ENCODE measurements at places on chromosomes 5 and 9.
A peak's percentile ranks its signal among the peaks of the same experiment; 100 is the strongest.

DNA sequence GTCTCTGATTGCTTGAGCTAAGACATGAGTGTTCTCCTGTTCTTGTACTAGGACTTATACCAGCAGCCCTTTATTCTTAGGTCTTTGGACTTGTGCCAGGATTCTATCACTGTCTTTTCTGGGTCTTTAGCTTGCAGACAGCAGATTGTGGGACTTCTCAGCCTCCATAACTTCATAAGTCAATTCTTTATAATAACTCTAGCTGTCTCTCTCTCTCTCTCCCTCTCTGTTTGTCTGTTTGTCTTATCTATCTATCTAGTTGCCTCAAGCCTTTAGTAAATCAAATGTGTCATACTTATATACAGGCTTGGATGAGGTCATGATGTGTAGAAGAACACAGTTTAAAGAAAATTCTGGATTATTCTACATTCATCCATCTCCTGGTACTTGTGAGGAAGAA, 11.5 kb upstream of the ANKRD55 start:
- no peak for DNase-seq

- DNase-seq = no peak
Measured at GRCh38 chr5:109273594-109273993, 136.2 kb downstream of the PJA2 start.

DNA sequence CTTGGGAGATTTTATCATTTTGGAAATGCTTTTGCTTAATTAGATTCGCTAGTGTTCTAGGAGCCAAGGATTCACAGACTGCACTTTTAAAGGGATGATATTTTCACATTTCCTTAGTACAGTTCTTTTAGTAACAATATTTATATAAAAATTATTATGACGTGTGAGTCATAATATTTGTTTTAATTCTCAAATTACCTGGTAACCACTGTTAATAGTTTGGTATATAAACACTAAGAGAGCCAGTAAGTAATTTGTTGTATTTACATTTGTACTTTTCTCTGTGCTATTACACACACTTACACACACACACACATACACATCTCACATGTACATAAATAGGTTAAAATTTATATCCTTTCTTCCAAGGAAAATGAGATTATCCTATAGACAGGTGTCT, 58.8 kb upstream of the RAD23B start:
- no peak for DNase-seq

DNA sequence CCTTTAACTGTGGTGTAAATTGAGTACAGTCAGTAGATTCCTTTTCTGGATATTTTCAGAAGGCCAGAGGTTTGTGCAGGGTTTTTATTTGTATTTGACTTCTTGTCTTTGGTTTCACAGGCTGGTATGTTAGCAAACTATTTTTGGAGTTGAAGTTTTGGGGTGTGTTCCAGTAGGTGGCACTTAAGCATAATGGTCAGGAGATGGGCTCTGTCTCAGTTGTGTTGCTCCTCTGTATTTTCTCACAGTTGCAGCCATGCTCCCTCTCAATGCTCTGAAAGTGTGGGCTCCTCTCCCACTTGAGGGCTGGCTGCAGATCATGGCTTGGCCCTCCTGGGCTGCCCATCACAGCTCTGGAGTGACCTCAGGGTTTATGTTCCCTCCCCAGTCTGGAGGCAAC, 267.0 kb upstream of the PCSK5 start:
- no peak for DNase-seq

DNA sequence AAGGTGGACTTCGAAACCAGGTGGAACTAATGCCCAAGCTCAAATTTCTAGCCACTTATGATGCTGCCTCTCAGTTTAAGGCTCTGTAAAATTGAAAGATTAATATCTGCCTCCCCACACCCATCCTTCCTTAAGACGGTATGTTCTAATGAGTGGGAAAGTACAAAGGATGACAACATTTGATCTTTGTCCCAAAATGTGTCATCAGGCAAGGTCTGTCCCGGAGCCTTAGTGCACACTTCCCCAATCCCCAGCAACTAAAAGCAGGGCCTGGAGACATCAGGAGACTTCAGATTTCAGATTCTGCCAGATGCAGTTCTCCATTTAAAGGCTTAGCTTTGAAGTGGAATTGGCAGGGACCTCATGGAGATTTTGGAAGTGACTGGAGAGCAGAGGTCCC, 316.5 kb downstream of the ASTN2 start:
- no peak for DNase-seq

- no peak for DNase-seq
Measured at GRCh38 chr5:135950611-135951010, 4.2 kb downstream of the LECT2 start.

- DNase-seq = no peak
Measured at GRCh38 chr5:168917947-168918600, 338.9 kb upstream of the PANK3 start.

- no peak for DNase-seq
Measured at GRCh38 chr9:134284273-134284672, 42.0 kb upstream of the RXRA start.

DNA sequence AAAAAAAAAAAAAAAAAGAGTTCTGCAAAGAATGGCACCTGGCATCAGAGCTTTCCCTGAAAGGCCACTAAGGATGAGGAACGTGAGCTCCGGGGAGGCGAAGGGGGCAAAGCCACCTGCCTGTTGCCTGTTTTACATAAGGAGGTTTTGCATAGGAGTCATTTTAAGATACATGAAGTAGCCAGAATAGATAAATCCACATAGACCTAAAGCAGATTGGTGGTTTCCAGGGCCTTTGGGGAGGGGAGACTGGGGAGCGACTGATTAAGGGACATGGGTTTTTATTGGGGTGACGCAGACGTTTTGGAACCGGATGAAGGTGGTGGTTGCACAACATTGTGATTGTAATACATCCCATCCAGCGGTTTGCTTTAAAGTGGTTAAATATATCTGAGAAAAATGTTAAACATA, 7.1 kb downstream of the NEK6 start:
- DNase-seq = no peak

- no peak for DNase-seq
Measured at GRCh38 chr5:132979367-132979940, 16.0 kb upstream of the AFF4 start.

- DNase-seq = no peak
Measured at GRCh38 chr5:74231697-74232096, 408.8 kb downstream of the ENC1 start.

DNA sequence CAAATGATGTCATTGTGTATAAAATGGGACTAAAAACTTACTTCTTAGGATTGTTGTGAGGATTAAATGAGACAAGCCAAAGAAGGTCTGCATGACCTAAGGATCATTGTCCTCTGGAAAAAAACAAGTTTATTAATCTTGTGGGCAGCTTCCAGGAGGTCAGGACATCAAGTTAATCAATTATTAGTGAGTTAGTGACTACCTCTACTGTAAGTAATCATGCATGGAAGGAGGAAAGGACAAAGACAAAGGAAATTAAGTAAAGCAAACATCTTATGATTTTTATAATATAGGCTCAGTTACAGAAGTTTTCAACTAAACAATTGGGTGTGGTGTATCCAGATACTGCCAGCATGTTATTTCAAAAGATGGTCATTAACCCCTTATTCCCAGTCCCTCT, 129.3 kb upstream of the TUT7 start:
- no peak for DNase-seq

DNA sequence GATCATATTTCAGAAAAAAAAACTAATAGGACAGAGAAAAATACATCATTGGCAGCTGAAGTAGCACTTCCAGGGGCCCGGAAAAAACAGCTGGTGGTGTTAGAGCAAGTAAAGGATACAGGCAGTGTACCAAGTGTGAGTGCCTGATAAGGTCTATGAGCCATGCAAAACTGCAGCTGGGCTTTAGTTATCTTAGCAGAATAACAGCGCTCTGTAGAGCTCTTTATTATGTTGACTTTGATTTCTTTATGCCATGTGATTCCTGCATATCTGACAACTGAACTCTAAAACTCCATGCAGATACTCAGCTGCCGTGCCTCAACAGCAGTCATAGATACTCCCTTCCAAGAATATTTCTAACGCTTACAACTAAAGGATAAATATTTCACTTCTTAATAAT, 119.5 kb downstream of the CAAP1 start:
- no peak for DNase-seq

- no peak for DNase-seq
Measured at GRCh38 chr5:32692036-32692746, 18.9 kb upstream of the NPR3 start.

- DNase-seq = no peak
Measured at GRCh38 chr9:8521112-8521511, 721.5 kb upstream of the DMAC1 start.

DNA sequence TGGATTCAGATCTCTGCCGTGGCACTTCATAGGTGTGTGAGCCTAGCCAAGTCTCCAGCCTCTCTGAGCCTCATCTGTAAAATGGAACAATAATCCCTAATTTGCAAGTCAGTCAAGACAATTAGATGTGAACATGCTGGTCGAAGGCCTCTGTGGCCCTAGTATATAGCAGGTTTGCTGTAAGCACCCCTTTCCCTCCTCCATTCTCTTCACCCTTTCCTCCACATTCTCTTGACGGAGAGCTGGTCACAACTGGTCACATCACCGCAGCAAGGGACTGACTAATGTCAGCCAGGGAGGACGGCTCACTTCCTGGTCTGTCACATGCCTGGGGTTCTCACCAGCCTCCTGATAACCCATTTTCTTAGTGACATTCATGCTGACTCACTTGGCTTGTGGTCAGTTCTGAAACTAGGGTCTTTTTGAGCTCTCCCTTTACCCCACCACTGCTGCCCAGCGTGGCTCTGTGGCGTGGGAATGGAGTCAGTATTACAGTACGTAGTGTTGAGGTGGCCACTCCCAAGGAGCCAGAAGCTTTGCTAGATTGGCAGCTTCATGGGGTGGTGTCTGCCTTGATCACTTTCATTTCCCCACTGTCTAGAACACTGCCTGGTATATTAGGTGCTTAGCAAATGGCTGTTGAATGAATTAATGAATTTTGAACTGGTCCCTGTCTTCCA, 47.8 kb downstream of the ERGIC1 start:
- DNase-seq = peak; percentile 1

DNA sequence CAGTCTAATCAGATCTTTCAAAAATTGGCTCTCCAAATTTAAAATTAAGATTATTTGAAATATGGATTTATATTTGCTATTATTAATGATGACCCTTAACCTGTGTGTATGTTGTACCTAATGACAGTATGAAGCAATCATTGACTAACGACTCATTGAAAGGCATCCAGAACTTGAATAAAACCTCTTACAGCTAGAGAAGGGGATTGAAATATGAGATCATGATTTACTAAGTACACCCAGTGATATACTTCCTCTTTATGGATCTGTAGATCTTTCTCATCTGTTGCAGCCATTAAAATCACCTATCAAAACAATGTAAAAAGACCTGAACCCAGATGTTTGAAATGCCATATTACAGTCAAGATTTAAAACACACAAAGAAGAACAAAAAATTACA, 126.5 kb downstream of the RPS23 start:
- no peak for DNase-seq

- DNase-seq = no peak
Measured at GRCh38 chr9:93698140-93698908, 121.9 kb downstream of the PHF2 start.

Measured in stimulated activated CD8-positive, alpha-beta memory T cell treated with anti-CD3 and anti-CD28 coated beads, Interleukin-7, amount 100 ng/mL, for 1 hour (primary cell).